ENCODE measurements at places on chromosomes 16 and 17.

GRCh38 chr17:31692027-31692426, 167.0 kb downstream of the COPRS start:
- no peak for DNase-seq

GRCh38 chr16:4395055-4395726, 21.2 kb downstream of the CORO7 start:
- no peak for DNase-seq

- DNase-seq, result no peak
These were observed 35.9 kb upstream of the GHDC start for GRCh38 chr17:42230225-42230624.

- no peak for DNase-seq
These were observed at the start of gene DBNDD1 for GRCh38 chr16:90018652-90019542. TSS of gene DBNDD1 (minus strand) at chr16:90019456. CDS start at chr16:90019341, 115 bp downstream.

- peak; percentile 69 for DNase-seq
These were observed 19.6 kb upstream of the TNFRSF13B start for GRCh38 chr17:16991349-16992009.

DNA sequence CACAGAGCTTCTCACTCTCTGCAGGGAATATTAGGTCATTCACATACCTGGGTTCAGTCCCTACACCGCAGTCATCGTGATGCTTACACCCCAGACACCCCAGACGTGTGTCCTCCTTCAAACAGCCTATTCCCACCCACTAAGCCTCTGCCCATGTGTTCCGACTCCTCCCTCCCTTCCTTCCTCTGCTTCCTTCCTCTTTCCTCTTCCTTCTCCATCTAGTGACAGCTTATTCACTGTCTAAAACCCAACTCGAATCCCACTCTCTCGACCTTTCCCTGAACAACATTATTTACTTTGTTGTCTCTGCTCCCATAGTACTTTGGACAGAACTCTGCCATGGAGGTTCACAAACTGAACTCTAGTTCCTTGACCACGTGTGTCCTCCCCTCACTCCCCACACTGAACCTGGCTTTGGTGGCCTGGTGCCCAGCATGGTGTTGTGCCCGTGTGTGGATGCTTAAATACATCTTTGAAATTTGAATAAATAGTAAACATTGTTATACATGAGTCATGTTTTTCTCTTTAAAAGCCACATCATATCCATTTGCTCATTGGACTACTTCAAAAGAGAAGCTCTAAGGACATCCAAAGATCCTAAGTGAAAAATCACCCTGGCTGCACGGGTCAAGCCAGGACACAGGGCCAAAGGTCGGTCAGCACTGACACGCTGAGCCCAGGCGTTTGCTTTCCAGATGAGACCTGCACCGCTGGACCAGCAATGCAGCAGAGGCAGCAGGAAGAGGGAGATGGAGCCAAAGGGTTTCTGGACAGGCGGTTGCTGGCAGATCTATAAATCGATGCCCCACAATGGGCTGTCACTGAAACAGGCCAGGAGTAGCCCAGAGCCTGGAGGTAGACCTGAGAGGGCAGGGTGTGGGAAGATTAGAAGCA, 14.1 kb upstream of the G6PC1 start:
- DNase-seq, result no peak

DNA sequence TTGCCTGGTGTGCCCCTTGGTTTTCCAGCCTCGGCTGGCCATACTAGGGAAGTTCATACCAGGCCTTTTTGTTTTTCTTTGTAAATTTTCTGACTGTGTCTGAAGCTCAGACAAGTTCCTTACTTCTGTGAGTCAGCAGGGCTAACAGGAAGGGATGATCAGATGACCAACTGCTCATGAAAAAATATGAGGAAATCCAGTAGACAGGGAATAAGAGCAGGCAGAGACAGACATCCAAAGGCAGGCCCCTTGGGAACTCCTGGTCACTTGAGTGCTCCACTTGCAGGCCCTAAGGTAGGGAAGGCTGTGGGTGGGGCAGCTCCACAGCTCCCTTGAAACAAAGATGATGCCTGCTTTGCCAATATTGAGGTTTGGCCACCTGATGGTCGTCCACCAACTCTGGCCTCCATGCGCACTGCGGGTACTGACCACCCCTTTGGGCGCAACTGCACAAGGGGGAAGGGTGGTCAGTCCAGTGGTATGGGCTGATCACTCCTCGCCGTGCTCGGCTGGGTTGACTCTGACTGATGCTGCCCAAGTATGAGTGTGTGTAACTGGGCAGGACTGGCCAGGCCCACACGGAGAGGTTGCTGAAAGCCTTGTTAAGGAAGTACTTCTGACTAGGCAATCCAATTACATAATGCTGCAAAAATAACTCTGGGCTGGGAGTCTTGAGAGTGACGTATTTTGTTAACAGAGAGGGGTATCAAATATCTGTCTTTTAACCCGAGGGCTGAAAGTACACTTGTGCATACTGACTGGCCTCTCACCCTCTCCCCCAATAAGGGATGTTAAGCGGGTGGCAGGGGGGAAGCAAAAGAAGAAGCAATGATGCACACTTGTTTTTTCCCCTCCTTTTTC, 20.8 kb upstream of the ZFHX3 start:
- no peak for DNase-seq

DNA sequence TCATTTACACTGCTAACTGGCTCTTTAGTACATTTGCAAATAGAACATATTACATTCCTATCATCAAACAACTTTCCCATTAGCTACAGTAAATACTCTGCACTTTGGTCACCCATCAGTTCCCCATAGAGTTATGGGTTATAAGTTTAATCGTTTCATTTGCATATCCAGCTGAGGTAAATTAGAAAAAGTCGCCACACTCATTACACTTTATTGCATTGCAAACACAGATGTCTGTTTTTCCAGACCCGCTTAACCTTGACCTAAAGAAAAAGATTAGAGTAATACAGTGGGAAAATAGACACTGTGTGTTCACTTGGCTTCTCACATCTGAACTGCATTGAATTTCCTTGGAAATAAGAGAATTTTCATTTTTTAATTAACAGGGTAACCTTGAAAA, 213.1 kb upstream of the PSMD7 start:
- no peak for DNase-seq

- DNase-seq, result no peak
These were observed 8.3 kb downstream of the EFCAB5 start for GRCh38 chr17:29949696-29950095.

DNA sequence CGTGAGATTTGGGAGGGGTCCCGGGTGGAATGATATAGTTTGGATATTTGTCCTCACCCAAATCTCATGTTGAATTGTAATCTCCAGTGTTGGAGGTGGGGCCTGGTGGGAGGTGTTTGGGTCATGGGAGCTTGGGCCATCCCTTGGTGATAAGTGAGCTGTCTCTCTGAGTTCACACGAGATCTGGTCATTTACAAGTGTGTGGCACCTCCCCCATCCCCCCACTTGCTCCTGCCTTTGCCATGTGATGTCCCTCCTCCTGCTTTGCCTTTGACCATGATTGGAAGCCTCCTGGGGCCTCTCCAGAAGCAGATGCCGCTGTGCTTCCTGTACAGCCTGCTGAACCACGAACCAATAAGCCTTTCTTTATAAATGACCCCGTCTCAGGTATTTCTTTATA, 21.3 kb upstream of the BAIAP2 start:
- DNase-seq, result no peak

DNA sequence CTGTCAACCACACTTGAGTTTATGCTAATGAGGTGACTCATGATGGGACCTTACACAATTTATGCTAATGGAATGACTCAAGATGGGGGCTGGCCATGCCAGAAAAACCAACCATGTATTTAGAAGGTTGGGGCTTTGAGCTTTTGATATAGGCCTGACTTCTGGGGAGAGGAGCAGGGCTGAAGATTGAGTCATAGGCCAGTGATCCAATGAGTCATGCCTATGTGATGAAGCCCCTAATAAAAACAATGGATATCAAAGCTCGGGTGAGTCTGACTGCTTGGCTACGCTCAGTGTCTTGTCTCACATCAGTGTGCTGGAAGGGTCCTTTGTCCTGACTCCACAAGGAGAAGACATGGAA, 7.3 kb downstream of the MFSD6L start:
- DNase-seq, result peak; percentile 8

- DNase-seq, result no peak
These were observed 46.8 kb downstream of the SLC39A11 start for GRCh38 chr17:73045724-73046123.

DNA sequence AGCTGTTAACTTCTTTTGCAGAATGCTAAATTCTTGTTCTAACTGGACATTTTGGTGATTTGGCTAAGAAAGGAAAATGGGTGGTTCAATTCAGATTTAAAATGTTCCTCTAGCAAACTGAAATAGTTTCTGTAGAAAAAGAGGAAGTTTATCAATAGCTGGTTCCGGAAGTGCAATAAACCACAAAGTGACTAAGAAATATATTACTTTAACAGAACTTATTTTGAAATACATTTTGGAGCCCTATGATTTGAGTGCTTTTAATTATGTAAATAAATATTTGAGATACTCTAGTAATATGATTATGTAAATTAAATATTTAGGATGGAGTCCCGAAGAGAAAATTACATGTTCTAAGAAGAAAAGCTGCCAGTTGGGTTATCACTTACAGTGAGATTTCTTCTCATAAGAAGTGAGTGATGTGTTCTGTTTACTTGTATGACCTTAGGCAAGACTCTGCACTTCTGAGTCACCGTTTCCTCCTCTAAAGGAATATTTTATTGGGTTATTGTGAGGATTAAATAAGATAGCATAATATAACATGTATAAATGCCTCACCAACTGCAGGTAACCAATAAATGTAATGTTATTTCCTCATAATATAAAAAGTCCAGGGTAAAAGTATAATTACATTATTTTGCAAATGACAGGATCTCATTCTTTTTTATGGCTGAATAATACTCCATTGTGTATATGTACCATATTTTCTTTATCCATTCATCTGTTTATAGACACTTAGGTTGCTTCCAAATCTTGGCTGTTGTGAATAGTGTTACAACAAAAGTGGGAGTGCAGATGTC, at the start of gene EVI2B:
Gene EVI2B (minus strand): TSS at position 73 of the 800 bp plus-strand sequence. CDS start 8,445 bp downstream, outside the sequence.
- DNase-seq, result peak; percentile 42

DNA sequence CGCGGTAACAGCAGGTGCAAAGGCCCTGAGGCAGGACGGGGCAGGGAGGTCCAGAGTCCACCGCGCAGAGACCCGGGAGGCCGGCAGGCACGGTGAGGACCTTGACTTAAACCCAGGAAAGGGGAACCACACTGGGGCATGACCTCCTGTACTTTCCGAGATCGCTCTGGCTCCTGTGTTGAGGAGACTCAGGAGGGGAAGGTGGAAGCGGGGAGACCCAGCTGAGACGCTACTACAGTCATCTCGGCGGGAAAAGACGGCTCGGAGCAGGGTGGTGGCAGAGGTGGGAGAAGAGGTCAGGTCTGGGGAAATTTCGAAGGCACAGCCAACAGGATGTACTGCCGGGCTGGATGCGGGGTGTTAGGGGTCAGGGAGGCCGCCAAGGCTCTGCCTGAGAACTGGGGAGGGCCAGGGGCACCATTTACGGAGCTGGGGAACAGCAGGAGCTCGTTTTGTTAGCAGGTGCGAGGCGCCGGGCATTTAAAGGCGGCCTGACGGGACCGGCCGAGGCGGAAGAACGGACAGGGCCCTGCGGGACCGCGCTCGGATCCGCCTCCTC, 22.3 kb downstream of the NPTX1 start:
- no peak for DNase-seq

GRCh38 chr16:79037521-79038373, 562.8 kb downstream of the MAF start:
- DNase-seq, result no peak

DNA sequence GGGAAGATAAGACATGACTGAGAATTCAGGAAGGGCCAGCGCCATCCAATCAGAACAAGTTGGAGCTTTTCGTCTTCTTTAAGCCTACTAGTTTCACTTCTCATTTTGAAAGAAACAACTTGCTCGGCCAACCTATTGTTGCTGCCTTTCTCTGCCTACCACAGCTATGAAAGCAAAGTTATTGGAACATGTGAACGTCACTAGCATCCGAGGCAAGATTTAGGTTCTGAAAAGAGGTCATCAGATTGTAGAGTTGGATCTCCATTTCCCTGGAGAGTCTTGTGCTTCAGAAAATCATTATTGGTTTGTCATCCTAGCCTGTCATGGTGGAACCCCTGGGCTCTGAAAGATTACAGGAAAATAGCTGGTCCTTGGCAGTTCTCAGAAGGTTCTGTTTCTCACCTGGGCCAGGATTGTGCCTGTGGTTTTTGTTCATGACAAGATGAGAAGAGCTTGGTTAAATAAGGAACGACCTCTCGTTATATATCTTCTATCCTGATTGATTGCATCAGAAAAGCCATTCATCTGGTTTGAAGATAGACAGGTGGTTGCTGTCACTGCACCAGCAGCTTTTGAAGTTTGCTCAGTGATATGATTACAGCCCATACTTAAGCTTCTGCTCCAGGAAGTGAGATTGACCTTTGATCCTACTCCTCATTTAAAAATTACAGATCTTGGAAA, 25.3 kb downstream of the CDH13 start:
- DNase-seq, result no peak

DNA sequence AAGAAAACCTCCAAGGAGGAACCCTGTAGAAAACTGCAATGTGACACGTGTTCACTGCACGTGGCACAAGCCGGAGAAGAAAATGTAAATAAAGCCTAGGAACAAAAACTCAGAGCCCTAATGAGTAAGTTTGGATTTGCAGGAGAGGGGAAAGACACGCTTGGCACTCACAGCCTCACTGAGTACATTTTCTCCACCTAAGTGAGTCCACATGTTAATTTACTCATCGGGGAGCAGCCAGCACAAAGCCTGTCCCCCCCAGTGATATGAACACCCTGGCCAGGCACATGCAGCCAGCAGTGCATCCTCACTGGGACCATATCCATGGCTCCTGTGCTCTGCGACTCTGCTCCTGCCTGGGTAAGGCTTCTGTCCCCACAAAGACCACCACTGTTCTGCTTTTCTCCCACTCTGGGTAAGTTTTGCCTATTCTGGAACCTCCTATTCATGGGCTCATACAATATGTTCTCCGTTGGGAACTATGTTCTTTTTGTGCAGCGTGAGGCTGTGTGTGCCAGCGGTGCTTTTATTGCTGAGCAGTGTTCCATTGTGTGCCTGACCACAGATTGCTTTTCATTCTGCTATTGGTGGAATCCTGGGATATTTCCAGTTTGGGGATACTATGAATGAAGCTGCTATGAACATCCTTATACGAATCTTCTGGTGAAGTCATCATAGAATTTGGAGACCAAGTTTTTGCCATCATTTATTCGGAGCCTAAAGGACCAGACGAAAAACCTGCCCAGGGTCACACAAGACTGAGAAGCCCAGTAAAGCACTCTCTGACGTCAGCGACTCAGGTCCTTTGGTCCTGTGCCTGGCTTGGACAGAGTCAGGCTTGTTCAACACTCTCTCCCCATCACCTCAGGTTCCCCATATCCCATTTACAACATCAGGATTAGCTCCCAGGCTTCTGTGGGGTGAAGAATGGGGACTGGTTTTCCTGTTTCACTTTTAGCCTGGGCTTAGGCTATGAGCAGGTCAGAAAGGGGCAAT, 53.3 kb downstream of the RNF112 start:
- no peak for DNase-seq

Data from RWPE1 (cell line).